ENCODE measurements at places on chromosomes 7 and 10. TPM values are rescaled to one million over a fixed set of nuclear protein-coding genes. Genes with fewer than 3 reads are reported as not detected.

KLF14 gene
- total RNA-seq = not detected

TMEM26 gene
- not detected for total RNA-seq

GIMAP4 gene
- 277 TPM for total RNA-seq

TBATA gene
- total RNA-seq = not detected

ERVW-1 gene
- not detected for total RNA-seq
